ENCODE measurements at places on chromosomes 2 and 18. TPM values are rescaled to one million over a fixed set of nuclear protein-coding genes. Genes with fewer than 3 reads are reported as not detected.

DNA sequence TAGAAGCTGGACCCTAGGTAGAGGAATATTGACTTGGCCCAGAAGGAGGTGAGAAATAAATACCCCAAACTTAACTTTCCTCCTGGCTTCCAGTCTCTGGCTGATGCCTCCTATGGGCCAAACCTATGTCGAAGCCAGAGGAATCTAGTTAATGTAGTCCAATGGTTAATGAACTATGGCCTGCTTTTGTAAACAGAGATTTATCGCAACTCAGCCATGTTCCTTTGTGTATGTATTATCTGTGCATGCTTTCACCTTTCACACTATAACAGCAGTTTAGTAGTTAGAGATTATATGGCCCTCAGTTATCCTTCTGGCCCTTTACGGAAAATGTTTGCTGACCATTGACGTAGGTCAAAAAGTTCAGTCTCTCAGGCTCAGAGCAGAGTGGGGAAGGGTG, 67.3 kb upstream of the BARD1 start:
- no peak for DNase-seq

DNA sequence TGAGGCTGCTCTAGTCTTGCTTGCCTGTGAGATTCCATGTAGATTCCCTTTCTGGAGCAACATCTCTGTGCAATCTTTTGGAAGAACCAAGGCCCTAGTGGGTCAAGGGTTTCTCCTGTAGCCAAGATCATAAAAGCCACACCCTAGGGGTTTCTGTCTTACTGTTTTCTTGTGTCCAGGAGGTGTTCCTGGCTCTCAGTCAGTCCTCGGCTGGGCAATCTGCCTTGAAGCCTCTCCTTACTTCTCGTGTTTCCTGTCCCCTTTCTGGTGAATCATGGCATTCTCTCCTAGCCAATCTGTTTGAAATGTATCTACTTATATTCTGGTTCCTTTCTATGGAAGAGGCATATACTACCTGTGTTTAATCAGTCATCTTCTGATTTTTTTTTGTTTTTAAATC, 484.8 kb upstream of the UBE2E3 start:
- DNase-seq: no peak

GRCh38 chr2:99430614-99431291, 59.1 kb downstream of the REV1 start:
- DNase-seq: no peak

GRCh38 chr2:98726205-98726604, 4.7 kb downstream of the MGAT4A start:
- no peak for DNase-seq

DNA sequence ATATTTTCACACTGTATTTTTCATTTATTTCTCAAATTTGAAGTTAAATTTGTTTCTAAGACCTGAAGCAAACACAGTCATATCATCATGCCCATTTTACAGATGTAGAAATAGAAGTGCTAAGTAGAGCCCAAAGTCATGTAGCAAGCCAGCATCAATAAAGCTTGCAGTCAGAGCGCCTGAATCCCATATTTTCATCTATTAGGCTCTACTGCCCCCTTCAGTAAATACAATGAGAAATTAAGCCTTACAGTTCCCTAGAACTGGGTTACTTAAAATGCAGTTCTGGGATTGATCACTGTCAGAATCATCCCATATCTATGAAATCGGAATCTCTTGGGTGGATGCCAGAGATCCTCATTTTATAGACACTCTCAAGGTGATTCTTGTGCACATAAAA, 419.9 kb downstream of the TGIF1 start:
- no peak for DNase-seq

GRCh38 chr2:127293386-127293747, 577 bp downstream of the ERCC3 start:
- no peak for DNase-seq

GRCh38 chr18:48488388-48488850, 50.4 kb upstream of the CTIF start:
- peak; percentile 75 for DNase-seq

- no peak for DNase-seq
Observed at GRCh38 chr2:179263015-179263414, 1.6 kb downstream of the SESTD1 start.

DNA sequence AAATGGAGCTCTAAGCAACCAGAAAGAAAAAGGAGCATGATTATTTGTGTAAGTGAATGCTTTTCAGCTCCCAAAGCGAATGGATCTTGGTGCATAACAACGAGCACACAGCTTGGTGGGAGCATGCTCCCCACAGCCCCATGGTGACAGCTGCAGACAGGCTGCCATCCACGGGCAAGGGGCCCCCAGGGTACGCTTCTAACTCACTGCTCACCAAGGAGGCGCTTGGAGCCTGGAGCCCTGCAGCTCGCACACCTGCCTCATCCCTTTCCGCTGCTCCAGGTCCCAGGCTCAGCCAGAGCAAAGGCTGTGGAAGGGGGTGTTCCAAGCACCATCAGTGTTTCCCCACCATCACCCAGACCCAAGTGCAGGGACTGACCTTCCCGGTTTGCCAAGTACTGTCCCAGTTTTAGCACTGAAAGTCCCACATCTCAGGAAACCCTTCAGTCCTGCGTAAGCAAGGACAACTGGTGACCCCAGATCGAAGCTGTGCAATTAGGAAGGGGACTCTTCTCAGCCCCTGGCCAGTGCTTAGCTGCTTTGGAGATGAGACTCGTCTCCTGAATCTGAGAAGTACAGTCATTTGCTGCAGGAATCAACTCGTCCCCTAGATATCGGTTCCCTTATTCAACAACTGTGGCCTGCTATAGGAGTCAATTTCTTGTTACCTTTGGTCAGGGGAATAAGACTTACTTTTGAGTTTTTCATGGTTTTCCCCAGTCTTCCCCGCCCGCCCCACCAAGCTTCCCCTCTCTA, 50.0 kb upstream of the ATG16L1 start:
- DNase-seq: no peak

DNA sequence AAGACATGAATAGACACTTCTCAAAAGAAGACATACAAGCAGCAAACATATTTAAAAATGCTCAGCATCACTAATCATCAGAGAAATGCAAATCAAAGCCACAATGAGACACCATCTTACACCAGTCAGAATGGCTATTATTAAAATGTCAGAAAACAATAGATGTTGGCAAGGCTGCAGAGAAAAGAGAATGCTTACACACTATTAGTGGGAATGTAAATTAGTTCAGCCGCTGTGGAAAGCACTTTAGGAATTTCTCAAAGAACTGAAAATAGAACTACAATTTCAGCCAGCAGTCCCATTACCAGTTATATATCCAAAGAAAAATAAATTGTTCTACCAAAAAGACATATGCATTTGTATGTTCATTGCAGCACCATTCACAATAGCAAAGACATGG, 61.7 kb downstream of the STRADB start:
- DNase-seq: no peak

DNA sequence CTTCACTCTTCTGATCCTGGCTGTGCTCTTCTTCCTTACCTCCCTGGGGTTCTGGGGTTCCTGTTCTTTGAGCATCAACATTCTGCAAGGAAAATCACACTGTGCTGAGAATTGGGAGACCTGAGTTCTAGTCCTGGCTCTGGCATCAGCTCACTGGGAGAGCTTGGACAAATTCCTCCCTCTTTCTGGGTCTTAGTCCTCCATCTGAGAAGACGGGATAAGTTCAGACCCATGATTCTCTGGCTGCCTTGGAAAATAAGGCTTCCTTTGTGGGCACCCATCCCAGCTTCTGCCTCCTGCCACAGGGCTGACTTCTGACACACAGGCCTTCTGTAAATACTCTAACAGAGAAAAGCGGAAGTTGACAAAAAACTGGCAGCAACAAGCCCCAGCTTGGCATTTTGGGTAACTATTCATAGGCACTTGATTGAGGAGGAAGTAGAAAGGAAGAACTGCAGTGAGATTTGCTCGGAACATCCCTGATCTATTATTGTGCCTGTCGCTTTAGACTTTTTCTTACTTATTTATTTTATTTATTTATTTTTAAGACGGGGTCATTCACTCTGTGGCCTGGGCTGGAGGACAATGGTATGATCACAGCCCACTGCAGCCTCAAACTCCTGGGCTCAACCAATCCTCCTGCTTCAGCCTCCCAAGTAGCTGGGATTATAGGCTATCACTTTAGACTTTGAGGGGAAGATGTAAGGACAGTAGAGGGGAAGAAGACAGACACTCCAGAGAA, 7.9 kb downstream of the PCBP1 start:
- peak; percentile 67 for DNase-seq

GRCh38 chr2:127695491-127696472, 5.5 kb upstream of the SFT2D3 start:
- no peak for DNase-seq

DNA sequence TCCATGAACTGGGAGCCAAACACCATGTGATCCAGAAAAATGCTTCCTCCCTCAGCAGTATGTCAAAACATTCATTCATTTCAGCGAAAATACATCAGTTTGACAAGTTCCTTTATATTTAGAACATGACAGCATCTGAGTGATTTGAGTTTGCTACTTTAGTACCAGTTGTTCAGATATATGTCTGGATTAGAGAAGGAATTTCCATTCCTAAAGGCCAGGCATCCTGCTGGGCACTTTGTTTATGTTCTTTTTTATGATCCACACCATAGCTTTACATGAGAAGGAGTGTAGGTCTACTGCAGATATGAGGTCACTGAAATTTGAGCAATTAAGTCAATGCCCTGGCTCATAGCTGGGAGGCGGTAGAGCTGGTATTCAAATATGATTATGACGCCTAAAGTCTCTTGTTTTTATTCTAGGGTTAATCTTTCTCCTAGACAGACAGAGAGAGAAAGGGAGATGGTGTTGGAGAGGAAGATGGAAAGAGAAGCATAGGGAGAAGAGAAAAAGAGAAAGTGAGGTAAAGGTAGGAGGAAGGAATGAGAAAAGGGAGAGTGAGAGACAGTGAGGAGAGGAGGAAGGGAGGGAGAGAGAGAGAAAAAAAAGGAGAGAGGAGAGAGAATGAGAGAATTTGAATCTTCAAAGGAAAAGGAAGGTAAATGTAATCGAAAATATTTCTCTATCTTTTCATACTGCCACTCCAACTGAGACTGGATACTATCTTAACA, 839.5 kb upstream of the FANCL start:
- no peak for DNase-seq

DNA sequence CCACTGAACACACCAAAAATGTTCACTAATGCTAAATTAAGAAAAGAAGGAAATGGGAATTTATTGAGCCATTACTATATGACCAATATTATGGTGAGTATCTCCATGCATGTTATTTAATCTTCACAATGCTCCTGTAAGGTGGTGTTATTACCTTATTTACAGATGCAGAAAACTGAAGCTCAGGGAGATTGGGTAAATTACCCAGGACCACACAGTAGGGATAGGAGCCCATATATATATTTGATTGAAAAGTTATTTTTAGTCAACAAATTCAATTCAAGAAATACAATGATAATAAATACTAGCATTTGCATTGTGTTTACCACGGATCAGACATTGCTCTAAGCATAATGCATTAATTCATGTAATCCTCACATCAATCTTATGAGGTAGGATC, 202.2 kb upstream of the FBXO11 start:
- no peak for DNase-seq

GRCh38 chr18:3044931-3045698, 32.2 kb upstream of the LPIN2 start:
- peak; percentile 69 for DNase-seq

DNA sequence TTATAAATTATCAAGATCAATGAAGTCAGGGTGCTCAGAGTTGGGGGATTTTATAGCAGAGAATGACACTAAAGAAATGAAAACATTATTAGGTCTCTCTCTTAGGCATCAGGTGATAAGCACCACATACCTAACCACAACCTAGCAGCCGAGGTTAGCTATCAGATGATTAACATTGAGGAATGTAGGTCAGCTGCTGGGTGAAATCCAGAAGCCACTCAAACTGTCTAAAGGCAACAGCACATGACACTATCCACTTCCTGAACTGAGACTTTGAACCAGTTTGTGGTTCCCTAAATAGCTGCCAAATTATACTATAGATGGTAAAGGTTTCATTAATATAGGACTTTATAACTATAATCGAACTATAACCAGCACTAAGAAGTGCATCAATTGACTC, 4.7 kb downstream of the EPG5 start:
- no peak for DNase-seq

- DNase-seq: peak; percentile 18
Observed at GRCh38 chr18:79921984-79922965, 29.2 kb downstream of the SLC66A2 start.

DNA sequence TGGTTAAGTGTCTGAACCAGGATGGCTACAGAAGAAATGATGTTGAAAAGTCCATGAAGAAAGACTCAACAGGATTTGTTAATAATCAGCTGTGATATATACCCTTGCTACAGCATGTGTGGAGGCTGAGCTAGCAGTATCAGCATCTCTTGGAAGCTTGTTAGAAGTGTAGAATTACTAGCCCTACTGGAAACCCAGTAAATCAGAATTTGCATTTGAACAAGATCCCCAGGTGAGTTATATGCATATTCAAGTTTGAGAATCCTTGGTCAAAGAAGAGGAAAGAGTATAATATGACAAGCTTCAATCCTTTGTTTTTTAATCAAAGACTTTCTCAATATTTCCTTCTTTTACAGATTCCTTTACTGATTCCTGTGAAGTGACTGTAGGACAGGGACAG, 109.0 kb upstream of the KCNJ3 start:
- DNase-seq: no peak

DNA sequence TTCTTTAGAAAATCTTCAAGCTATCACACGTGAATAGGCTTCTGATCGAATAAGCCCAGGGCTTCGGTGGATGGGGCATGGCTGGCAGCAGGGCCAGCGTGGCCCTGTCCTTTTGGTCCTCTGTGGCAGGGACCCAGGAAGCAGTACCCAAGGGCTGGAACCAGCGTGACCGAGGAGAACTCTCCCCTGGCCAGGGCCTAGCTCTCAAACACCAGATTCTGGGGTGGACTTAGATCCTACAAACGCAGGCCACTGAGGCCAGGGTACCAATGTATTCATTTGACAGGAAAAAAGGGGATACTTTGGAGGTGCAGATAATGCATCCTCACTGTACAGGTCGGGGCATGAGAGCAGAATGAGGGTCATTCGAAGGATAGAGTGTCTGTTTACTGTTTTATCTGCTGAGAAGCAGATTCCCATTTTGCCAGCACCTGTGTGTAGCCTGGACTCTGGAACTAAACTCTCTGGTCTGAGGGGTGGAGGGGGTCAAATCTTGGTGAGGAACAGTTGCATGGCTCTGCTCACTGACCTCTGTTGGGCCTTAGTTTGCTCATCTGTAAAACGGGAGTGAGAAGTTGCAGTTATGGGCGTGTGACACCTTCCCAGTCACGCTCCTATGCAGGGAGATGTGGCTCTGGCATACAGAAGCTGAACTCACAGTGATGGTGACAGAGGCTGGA, 51.4 kb downstream of the SH3BP4 start:
- DNase-seq: no peak

DNA sequence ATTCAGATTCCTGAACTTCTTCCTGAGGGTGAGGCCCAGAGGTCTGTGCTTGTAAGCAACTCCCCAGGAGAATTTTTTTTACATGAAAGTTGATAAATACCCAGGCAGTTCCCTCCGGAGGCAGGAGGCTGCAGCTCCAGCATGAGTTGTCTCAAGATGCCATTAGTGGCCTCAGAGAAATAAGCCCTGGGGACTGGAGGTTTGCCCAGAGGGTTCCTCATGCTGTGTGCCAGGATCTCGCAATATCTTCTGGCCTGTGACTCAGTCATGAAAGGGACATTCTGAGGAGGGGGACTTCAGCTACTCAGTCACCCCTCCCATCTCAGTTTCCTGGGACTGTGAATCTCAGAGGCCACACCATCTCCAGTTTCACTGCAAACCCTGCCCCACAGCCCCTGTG, 49.9 kb downstream of the LYPD1 start:
- no peak for DNase-seq

The SERPINB11 gene
- 0.77 TPM for total RNA-seq

The CCDC150 gene
- total RNA-seq: 1.5 TPM

The HJURP gene
- total RNA-seq: 1.5 TPM

The ORC2 gene
- total RNA-seq: 28.6 TPM

The B3GNT7 gene
- total RNA-seq: 80.0 TPM

The KLHL29 gene
- total RNA-seq: 12.9 TPM

The CYP27A1 gene
- 273 TPM for total RNA-seq

The HOXD13 gene
- not detected for total RNA-seq

The DYTN gene
- not detected for total RNA-seq
